ENCODE measurements at places on chromosomes 5 and 9.

DNA sequence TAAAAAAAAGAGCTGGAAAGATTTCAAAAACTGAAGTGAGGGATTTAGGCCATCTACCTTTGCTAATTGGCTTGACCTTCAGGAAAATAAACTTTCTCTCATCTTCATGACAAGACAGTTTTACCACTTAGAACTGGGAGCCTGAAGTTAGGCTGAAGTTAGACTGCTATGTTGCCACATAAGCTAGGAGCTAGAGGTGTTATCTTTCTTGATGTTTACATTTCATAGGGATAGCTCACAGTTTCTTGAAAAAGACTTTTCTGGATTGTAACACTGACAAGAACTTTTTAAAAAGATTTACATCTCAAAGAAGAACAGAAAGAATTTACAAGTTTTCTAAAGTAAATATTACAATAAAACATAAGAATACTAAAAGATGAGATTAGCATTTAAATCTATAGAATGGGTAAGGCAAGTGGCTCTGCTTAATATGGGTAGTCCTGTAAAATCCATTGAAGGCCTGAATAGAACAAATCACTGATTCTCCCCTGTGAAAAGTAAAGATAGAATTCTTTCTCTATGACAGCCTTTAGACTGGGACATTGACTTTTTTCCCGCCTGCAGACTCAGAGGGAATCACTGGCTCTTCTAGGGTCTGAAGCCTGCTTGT is 1665.4 kb upstream of the CDH9 start:
- no peak for DNase-seq

DNA sequence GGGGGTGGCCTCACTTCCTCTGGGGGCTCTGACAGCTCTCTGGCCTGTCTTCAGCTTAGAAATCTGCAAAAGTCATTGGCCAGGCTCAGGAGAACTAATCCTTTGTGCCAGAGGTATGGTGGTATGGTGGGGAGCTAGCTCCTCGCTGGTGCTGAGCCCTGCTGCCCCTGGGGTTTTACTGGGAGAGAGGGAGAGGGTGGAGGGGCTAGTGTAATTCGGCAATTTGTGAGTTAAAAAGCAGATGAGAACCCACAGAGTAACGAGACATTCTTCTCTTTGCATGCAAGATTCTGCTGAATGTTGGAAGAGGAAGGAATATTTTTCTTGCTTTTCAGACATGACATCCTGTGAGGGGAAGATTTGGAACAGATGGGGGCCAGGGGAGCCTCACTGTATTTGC is 65.5 kb upstream of the SPRY4 start:
- DNase-seq, result no peak

GRCh38 chr5:97778451-97778850 is 595.4 kb upstream of the RIOK2 start:
- DNase-seq, result no peak

GRCh38 chr5:150895431-150896428 is 9.1 kb downstream of the ZNF300 start:
- DNase-seq, result no peak

DNA sequence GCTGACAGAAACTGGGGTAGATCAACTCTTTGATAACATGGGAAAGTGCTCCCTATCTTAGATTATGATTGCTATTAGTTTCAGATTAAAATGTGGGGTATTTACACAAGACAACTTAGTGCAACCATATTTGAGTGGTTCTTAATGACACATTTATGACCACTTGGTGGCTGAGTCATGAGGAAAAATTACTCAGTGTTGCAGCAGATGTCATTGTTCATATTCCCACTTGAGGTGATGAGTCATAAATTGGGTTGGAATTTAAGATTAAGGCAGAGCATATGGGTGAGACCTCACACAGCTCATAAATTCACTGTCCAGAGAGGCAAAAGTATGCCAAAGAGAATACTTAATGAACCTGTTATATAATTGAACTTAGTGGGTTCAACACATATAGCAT is 408.3 kb downstream of the DMRT2 start:
- DNase-seq, result no peak

GRCh38 chr9:91515074-91515687 is 91.5 kb upstream of the NFIL3 start:
- no peak for DNase-seq

DNA sequence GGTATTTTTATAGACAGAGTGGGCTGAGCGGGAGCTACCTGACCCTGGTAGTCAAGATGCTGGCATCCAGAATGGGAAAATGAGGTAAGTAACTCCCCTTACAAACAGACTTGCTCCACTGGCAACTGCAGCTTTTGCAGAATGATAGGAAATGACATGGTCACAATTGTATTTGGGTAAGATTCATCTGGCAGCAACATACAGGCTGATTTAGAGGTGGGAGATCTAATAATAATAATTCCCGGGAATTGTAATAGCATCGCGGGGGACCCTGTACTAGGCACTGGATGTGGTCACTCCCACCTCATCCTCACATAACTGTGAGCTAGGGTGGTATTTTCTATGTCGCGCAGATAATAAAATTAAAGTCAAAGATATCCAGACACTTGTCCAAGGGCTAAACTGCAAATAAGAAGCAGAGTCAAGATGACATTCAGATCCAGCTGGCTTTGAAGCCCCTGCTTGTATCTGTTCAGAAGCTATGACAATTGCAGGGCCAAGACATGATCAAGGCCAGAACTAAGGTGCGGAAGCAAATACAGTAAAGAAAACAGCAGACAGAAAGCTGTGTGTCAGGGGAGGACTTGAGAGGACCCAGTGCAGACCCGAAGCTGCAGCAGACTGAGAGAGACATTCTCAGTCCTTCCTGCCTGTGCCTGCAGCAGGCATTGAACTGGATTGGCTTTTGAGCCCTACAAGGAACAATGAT is 507.2 kb downstream of the BNC2 start:
- no peak for DNase-seq

DNA sequence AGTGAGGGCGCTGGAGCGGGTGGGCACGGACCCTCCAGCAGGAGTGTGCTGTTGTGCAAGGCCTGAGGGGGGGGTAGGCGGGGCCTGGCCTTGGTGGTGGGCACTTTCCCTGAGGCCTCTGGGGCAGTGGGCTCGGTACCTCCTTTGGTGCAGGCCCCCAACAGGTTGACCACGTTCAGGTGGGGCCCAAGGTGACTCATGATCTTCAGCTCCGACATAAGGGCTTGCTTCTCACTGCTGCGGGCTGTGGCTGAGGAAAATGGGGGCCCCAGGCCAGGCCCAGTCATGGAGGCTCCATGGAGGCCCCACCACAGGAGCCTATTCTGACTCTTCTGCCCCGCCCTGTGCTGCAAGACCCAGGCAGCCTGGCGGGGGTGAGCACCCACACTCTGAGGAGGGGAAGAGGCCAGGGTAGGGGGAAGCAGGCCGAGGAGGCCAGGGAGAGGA is 31.5 kb downstream of the PDGFRB start:
- DNase-seq, result no peak

- no peak for DNase-seq
These were observed 1619.6 kb upstream of the WWC1 start for GRCh38 chr5:166671811-166672210.

- no peak for DNase-seq
These were observed 429.6 kb downstream of the LRRC70 start for GRCh38 chr5:63008195-63008594.

- DNase-seq, result no peak
These were observed 114.9 kb downstream of the NMUR2 start for GRCh38 chr5:152290181-152290580.

- DNase-seq, result no peak
These were observed 143.5 kb downstream of the SAXO1 start for GRCh38 chr9:18889550-18889949.

- no peak for DNase-seq
These were observed 15.4 kb upstream of the RANBP17 start for GRCh38 chr5:170846416-170846815.

DNA sequence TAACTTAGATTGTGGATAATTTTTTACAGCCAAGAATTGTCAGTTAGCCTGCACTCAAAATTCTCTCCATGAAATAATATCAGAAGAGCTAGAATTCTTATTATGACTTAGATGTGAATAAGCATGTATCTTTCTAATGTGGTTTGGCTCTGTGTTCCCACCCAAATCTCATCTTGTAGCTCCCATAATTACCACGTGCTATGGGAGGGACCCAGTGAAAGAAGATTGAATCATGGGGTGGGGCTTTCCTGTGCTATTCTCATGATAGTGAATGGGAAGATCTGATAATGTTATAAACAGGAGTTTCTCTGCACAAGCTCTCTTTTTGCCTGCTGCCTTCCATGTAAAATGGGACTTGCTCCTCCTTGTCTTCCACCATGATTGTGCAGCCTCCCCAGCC is 176.8 kb downstream of the MAT2B start:
- no peak for DNase-seq

DNA sequence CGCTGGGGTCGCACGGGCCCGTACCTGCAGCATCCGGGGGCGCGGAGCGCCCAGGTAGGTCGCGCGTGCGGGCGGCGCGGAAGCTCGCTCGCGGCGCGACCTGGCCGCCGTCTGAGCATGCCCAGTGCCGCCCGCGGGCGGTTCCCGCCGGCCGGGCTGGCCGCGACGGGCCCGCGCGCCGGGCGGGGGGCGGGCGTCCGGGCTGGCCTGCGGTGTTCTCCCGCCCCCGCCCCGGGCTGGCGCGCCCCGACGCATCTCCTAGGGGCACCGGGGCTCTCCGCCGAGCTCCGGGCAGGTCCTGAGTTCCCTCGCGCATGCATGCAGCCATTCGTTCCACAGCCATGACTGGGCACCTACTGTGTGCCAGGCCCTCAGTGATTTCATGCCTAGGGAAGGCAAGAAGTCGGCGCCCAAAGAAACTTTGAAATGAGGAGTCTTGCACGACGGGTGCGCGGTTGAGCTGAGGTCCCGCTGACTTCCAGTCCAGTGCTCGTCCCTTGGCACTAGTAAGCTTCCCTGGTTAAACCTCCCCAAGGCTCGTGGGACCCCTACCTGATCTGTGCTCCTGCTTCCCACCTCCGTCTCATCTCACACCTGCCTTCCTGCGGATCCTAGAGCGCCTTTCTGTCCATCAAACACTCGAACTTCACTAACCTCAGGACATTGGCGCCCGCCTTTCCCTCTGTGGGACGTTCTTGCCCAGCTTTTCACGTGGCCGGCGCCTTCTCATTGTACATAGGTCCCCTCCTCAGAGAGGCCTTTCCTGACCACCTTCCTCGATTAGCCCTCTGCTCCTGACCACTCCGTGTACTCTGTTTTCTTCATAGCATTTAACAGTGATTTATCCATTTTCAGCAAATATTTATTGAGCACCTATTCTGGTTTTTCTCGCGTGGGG is at the start of gene PTPN3:
Gene PTPN3, minus strand, starts transcription at position 113 of the 898 bp plus-strand sequence. CDS start 34,873 bp downstream, outside the sequence.
- no peak for DNase-seq

DNA sequence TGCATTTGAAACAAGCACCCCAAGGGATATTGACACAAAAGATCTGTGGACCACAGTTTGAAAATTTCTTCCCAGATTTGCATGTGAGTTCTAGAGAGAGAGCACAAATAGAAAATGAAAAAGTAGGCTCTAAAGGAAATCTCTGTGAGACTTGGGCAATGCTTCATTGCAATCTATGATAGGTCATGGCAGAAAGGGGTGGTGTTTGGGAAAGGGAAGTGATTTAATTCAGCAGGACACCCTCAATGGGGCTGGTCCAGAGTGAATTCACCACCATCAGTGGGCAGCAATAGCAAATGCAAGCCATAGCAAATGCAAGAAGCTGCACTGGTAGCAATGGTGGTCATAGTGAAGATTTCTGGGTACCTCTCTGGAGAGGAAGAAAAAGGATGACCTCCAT is 58.1 kb downstream of the ANKRD55 start:
- DNase-seq, result no peak

DNA sequence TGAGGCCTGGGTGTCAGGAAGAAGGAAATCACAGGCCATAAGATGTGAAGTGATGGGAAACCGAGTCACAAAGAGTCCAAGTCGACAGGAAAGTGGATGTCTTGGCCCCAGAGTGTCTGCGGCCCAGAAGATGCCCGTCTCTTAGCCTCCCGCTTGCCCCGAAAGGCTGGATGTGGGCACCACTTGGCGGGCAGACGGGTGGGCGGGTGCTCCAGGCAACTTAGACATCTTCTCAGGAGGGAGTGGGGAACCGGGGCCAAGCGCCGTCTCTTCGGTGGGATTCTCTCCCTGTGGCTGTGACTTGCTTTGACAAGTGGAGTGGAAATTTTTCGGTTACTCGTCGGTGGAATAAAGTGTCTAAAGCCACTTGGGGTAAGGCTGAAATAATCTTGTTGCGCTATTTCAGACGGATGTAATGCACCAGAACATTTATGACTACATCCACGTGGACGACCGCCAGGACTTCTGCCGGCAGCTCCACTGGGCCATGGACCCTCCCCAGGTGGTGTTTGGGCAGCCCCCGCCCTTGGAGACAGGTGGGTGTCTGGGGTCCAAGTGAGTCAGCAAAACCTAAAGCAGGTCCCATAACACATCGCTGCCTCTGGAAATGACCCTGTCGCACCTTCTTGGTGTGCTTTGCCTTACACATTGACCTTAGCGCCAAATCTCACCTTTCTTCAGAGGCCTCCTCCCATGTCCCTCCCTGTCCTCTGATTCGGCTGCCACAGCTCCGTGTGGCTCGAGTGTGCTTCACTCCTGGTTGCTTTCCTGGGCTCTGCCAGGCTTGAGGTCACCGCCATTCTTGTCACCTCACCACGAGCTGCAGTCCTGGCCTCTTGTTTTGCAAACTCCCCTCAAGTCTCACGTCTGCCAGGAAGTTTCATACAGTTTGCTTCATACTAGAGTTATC is 20.4 kb upstream of the EXOC3 start:
- no peak for DNase-seq

GRCh38 chr9:105405514-105406131 is 42.2 kb upstream of the FSD1L start:
- peak; percentile 42 for DNase-seq

- DNase-seq, result no peak
These were observed 3.2 kb downstream of the LHX6 start for GRCh38 chr9:122225312-122226141.

- peak; percentile 78 for DNase-seq
These were observed 26.8 kb upstream of the RPL26L1 start for GRCh38 chr5:172932313-172933017.

- DNase-seq, result no peak
These were observed 3.6 kb downstream of the SUSD3 start for GRCh38 chr9:93061791-93062763.

DNA sequence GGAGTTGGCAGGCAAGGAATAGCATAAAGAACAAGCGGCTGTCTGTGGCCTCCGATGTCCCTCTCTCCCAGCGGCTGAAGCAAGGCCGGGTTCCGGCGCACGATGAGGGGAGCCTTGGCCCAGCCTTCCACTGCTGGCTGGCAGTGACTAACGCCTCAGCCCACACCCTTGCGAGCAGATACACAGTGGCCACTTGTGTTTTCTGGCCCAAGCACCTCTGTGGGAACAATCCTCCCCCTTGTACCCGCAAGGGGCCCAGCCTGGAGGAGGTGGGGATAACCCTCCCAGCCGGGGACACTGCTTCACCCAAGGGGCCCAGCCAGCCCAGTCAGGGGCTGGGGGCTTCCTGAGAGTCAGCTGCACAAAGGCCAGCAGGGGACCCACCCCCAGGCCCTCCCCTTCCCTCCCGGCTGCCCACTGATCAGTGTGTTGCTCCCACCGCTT is 23.2 kb downstream of the STK10 start:
- DNase-seq, result no peak

GRCh38 chr5:131171276-131171810 is 599 bp downstream of the LYRM7 start:
- DNase-seq, result peak; percentile 25

DNA sequence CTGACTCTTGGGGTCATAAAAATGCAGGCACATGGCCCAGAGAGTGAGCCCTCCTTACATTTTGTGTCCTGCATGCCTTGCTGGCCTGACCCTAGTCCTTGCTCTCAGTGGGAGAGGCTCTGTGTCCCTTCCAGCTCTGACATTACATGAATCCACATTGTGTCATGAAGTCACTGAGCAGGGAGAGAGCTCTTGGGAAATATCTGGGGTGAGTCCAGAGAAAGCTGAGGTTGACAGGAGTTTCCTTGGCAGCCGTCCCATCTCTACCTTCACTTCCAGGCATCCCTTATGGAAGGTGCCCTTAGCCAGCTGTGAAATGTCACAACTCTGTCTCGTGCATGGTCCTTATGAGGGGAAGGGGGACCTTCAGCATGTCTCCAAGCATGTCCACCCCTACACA is 41.0 kb downstream of the FAT2 start:
- DNase-seq, result no peak

Data from stimulated activated CD4-positive, alpha-beta T cell treated with anti-CD3 and anti-CD28 coated beads, Interleukin-2, amount 100 ng/mL, for 24 hours (primary cell).